Stimulated activated CD4-positive, alpha-beta T cell treated with anti-CD3 and anti-CD28 coated beads, Interleukin-1b, Interleukin-23, amount 100 ng/mL, for 48 hours (primary cell): ENCODE measurements at places on chromosomes 11 and 22.

DNA sequence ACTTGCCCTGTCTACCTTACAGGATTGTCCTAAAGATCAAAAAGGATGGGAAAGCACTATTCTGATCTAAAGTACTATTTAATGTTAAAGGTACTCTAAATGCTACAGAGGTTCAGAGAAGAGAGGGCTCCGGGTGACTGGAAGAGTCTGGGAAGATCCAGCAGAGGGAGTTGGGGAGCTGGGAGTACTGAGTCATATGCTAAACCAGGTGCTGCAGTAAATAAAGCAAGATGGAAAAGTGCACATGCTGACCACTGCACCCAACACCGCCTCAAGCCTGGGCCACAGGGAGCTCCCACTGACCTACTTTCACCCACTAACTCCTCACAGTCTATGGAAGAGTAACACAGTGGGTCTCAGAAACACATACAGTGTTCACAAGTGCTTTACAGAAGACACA is 49.3 kb downstream of the WT1 start:
- DNase-seq: no peak

DNA sequence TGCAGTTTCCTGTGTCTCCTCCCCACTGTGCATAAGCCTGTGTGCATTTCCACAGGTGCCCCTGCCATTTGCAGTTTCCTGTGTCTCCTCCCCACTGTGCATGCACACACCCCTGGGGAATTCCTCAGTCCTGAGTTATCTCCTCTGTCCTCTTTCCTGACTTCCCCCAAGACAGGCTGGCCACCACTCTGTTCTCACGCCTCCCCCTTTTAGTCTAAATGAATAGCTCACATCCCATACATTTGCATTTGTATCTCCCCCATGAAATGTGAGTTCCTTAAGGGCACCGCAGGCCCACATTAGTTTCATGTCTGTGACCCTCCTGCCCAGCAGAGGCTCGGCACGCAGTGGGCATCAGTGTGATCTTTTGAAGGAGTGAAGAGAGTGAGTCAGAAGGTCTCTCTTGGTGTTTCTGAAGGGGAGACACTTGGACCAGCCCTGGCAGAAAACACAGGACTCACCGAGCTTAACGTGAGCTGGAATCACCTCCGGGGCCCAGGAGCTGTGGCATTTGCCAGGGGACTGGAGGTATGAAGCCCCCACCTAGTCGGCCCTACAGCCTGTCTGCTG is 6.2 kb downstream of the LRRC74B start:
- DNase-seq: no peak

- no peak for DNase-seq
Measured at GRCh38 chr11:129372609-129373488, 2.8 kb upstream of the BARX2 start.

DNA sequence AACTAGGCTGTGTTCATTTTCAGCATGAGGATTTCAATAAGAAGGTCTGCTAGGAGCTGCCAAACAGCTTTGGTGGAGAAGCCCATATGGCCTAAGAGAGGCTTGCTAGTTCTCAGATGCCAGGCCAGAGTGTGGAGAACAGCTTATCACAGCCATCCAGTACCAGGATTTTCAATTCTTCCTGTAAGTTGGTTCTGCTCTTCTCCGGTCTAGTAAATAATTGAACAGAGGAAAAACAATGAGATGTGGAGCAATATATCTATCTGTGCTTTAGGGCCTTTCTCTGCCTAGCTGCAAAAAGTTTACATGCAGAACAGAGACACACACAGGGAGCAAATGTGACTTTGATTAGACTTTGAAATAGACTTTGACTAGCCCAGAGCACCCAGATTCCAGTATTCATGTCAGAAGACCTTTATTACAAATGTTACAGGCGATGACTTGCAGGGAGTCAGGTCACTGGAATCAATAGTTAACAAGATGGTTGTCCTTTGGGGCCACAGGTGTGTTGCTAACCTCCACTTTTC is 19.8 kb upstream of the PPP2R1B start:
- DNase-seq: no peak

DNA sequence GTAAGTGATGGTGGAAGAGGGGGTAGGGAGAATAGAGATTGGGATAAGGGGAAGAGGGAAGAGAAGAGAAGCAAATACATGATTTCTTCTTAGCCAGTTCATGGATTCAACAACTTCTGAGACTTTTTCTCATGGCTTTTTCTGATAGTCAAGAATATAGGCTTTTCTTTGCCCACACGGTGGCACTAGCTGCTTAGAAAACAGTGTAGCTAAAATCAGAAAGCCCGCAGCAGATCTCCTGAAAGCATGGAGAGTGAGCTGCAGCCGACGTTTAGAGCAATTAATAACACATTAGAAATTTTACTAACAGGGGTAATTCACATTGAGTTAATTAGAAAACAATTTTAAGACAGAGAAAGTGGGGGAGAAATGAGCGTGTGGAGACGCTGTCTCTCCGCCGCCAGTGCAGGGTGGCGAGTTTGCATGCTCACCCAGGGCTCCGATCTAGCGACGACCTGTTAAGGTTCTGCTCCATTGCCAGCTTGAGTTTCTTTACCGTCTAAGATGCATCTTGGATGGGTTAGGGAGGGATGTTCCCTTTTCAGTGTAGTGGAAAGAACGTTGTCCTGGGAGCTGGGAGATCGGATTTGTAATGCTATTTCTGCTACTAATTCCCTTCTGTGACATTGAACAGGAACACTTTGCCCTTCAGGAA is 3.3 kb upstream of the RAG1 start:
- peak; percentile 29 for DNase-seq

GRCh38 chr11:13297917-13298356 is 20.3 kb downstream of the BMAL1 start:
- peak; percentile 28 for DNase-seq

GRCh38 chr11:73213196-73214143 is 4.6 kb upstream of the P2RY2 start:
- no peak for DNase-seq

- DNase-seq: peak; percentile 5
Measured at GRCh38 chr11:105609832-105610781, at the start of gene GRIA4. TSS of gene GRIA4 (plus strand) at chr11:105610073. CDS start at chr11:105610998, 925 bp downstream.

DNA sequence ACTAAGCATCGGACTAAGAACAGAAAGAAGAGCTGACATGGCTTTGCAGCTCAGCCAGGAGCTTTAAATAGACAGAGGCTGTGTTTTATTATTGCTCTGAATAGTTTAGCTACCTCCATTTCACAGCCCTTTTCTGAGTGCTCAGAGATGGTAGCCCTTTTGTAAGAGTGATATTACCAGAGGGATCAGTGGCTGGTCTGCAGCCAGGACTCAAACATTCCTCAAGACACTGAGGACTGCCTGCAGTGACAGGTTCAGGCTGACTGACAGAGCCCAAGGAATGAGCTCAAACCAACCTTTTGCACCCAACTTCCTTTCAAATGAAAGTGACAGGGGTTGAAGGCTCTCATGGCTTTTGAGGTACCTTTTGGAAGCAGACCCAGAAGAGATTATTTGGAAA is 189.0 kb downstream of the DDX10 start:
- no peak for DNase-seq

DNA sequence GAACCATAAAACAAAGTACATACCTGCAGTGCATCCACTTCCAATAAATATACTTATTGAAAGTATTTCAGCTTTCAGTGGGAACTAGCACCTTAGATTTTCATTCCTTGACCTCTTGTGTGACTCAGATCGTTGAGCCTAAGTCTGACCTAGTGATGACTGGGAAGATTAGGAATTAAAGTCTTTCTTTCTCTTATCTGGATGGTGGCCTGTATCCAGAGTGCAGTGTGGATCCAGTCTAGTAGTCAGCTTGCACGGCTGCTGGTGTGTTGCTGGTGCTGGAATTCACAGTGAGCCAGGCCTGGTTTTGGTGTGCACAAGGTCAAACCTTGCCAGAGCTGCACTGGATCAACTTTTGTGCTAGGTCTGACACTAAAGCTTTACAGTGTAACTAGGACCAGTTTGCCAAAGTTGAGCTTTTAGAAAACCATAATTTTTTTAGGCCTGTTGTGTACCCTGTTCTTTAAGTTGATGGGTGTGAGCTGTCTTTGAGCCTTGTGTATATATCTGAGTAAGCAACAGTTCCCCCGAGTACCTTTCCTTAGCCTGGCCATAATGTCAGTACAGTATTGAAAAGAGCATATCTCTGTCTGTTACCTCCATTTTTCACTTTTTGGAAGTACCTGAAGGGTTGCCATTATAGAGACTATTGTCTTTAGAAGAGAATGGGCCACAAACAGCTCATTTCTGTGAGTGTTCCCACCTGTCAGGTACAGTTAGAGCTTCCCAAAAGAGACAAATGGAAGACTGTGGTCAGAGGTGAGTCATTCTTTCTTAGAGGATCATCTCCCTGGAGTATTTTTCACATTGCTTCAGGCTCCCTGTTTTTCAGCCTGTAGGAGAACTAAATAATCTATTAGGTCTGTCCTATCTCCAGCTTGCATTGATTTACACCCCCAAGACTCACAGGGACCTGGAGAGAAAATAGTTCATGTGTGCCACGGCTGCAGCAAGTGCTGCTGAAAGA is 89.8 kb downstream of the ALX4 start:
- no peak for DNase-seq

DNA sequence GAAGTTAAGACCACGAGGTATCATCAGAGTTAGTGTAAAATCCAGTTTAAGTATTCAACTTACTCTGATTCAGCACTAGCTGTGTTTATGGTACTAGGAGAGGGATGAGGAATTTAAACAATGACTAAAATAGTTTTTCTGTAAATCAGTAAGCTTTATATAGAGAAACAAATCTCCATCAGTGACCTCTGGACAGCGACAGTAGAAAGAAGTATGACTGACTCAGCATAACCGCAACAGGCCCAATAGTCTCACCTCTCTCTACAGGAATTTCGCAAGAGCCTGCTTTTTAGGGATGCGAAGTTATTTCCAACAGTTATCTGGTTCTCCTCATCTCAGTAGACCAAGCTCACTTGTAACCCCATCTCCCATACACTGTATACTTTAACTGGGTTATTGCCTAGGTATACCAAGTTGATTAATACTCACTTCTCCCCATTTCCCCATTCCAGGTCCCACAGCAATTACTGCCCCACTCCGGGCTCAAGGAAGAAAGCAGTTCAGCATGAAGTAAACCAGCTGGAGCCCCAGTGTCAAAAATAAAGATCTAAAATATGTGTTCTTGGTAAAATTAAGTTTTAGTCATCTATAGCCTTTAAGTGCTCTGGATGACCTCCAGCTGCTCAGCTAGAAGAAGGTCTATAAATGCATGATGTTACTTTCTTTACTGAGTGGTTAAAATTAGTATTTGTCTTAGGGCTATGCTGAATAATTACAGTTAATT is 770.6 kb upstream of the CCDC90B start:
- DNase-seq: no peak

DNA sequence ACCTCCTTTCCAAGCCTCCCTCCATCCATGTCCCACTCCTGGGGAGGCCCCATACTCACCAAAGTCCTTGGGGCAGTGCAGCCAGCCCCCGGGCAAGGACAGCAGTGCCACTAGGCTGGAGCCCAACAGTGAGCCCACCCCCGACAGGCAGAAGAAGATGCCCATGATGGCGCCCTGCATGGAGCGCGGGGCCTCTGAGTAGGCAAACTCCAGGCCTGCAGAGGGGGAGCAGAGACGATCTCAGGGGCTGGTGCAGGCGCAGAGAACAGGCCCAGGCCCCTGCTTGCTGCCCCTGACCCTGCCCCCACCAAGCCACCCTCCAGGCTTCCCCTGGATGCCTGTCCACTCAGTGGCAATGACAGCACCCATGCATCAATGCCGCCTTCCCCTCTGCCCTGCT is 13.6 kb downstream of the TMEM132A start:
- no peak for DNase-seq
